ENCODE measurements at places on chromosomes 12 and 14.

DNA sequence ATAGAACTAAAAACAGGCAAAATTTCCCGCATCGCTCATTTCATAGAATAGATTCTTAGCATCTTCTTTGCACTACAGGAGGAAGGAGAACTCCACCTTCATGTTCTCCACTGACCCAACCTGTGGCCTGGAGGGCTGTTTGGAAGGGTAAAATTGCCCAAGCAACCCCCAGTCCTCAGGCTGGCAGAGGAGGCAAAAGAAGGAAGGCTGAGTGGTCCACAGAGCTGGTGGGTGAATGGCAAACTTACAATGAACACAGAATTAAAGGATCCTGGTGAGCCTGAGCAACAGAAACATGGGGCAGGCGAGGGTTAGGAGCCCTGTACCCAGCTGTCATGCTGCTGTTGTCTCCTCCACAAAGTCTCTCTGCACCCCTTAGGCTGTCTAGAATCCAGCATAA, 25.1 kb downstream of the SENP1 start:
- no peak for DNase-seq

- DNase-seq, result no peak
Observed at GRCh38 chr14:39315859-39316444, 82.2 kb downstream of the MIA2 start.

- no peak for DNase-seq
Observed at GRCh38 chr12:127396734-127397133, 870.2 kb upstream of the TMEM132C start.

GRCh38 chr14:54589843-54590242, 22.9 kb downstream of the SAMD4A start:
- no peak for DNase-seq

DNA sequence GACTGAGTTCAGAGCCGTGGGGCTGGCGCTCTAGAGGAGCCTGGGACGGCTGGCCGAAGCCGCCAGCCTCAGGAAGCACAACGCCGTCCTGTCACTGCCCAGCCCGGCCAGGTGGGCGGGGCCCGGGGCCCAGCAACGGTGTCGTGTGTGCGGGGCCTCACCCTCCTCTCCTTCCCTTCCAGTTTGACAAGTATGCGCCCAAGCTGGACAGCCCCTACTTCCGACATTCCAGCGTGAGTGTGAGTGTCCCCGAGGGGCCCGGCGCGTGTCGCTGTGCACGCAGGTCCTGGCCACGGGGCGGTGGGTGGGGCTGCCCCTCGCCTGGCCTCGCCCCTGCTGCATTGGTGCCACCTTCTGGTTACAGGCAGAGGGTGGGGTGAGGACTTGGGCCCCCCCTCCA, 38.3 kb downstream of the LRCOL1 start:
- no peak for DNase-seq

DNA sequence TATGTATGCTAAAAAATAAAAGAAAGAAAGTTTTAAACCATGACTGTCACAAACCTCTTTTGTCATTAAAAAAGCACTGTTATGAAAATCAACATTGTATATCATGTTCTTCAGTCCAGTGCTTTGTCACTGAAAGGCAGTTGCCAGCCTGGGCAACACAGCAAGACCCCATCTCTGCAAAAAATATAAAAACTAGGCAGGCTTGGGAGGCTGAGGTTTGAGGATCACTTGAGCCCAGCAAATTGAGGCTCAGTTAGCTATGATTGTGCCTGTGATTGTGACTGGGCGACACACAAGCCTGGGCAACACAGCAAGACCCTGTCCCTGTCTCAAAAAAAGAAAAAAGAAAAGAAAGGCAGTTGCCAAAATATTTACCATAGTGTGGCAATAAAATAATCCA, 102.7 kb upstream of the NAP1L1 start:
- DNase-seq, result no peak

DNA sequence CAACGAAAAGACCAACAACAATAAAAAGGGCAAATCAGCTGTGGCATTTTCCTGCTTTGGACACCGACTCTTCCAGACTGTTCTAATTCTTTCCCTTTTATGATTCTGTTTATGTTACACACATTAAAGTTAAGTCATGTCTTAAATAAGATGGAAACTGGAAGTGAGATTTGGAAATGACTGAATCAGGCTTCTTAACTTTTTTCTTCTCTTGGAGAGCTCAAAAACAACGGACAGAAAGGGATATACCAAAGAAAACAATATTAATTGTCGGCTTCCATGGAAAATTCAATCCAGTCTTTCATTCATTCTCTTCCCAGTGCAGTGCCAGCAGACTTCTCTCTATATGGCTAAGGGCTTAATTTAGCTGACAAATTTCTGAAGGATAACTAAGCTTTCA, 214.9 kb upstream of the DDHD1 start:
- DNase-seq, result no peak

- no peak for DNase-seq
Observed at GRCh38 chr12:122148657-122149056, 25.4 kb downstream of the IL31 start.

DNA sequence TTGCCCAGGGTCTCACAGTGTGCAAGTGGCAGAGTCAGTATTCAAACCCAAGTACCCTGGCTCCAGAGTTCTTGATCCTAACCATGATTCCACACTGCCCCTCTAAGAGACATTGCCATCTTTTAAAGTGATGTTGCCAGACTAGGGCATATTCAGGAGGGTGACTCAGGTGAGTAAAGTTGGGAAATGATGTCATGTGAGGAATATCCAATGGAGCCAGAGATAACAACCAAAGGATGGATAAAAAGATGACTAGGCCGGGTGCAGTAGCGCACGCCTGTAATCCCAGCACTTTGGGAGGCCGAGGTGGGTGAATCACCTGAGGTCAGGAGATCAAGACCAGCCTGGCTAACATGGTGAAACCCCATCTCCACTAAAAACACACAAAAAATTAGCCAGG, 85.6 kb downstream of the SMOC1 start:
- DNase-seq, result no peak

GRCh38 chr14:75489480-75489837, 32.8 kb upstream of the BATF start:
- no peak for DNase-seq

GRCh38 chr14:69671365-69672030, 60.1 kb downstream of the SUSD6 start:
- no peak for DNase-seq

GRCh38 chr12:90652280-90652679, 302.7 kb downstream of the CCER1 start:
- no peak for DNase-seq

DNA sequence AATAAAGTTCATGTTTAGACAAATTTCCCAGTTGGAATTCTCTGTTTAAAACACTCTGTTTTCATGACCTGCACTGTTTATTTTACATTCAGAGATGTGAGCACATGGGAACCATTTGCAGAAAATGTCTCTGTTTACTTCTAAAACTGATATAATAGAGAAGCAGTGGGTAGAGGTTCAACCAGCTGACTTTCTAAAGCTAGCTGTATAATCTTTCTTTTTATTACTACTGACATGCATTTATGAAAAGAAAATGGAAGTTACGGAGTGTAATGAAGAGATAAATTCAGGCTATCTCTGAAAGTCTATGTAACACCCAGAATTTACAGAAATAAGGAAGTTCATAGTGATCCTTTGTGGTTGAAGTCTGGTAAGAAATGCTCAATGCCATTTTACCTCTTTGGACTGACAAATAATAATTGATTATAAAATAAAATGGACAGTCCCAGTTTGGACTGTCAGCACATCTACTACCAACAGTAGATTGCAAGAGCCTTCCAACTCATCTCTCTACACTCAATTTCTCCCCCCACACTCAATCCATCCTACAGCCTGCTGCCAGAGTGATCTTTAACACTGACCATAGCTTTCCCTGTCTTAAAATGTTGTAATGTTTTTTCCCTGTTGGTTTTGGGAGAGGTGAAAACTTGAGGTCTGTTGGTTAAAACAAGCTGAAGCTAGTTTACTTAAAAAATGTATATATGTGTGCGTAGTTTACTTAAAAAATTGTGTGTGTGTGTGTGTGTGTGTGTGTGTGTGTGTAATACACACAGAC, 137.4 kb downstream of the AEBP2 start:
- no peak for DNase-seq

DNA sequence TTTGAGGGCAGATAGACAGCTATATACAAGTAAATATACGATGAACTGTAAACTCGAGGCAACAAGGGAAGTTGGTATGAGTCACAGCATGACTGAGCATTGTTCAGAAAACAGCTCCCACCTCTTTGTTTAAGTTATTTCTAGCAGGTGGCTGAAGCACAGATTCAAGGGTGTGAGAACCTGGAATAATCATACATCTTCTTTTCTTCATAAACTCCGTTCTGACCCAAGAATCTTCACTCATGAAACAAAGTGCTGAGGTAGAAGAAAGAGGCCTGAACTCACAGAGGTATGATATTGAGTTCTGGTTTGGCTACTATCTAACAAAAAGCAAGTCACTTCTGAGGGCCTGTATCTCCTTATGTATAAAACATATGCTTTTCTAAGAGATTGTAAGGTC, 364.1 kb upstream of the KITLG start:
- no peak for DNase-seq

DNA sequence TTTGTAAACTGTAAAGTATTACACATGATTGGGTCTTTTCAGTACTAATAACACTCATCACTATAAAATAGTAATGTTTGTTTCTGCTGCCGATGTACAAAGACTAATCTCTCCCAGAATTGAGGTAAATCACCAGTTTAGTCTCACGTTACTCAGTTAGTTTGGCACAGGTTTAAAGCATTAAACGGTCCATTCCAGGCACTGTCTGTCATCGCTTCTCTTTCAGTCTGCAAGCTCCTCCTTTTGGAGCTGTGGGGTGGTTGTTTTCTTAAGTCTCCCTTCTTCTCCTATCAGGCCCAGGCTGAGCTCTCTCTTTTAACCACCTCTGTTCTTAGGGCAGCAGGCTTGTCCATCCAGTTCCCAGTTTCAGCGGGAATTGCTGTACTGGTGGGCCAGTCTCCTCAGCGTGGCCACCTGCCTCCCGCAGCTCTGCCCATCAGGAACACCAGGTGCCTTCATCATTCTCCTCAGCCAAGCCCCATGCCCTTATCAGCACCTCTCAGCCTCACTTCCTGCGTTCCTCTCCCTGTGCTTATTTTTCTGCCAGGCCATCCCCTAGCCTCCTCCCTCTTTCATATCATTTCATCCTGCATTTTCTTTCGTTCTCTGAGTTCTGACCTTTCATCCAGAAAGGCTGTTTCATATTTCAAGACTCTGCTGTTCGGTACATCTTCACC, 149.0 kb downstream of the TGFB3 start:
- DNase-seq, result peak; percentile 56

DNA sequence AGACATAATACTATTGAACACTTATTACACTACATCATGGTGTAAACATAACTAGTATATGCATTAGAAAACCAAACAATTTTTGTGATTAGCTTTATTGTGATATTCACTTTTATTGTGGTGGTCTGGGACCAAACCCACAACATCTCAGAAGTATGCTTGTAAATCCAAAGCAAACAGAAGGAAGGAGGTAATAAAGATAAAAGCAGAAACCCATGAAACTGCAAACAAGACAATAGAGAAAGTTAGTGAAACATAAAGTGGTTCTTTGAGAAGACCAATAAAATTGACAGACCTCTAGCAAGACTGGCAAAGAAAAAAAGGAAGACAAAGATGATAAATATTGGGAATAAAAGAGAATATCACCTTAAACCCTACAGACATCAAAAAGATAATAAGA, 268.3 kb downstream of the RPAP3 start:
- no peak for DNase-seq

DNA sequence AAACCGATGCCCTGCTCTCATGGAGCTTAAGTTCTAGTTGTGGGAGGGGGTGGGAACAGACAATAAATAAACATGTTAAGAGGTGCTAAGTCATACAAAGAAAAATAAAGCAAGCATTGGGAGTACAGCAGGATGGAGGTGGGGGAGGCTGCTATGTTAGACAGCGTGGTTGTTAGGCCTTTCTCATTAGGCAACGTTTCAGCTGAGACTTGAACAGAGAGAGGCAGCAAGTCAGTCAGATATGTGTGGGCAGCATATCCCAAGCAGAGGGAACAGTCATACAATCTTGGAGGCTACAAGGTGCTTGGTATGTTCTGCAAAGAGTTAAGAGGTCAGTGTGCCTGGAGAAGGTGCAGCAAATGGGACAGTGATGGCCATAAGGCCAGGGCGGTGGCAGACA, 97.7 kb upstream of the CCDC196 start:
- DNase-seq, result no peak

GRCh38 chr12:121008347-121009098, 7.8 kb downstream of the C12orf43 start:
- DNase-seq, result no peak

- no peak for DNase-seq
Observed at GRCh38 chr14:94054936-94055335, 26.1 kb downstream of the DDX24 start.
